Stimulated activated CD8-positive, alpha-beta memory T cell treated with anti-CD3 and anti-CD28 coated beads, Interleukin-4, amount 100 ng/mL, for 1 hour (primary cell): ENCODE measurements at places on chromosomes 4 and X.

- no peak for DNase-seq
Measured at GRCh38 chr4:165737309-165737972, 135.6 kb upstream of the TLL1 start.

- DNase-seq = no peak
Measured at GRCh38 chrX:31333165-31333831, 261.5 kb upstream of the FTHL17 start.

DNA sequence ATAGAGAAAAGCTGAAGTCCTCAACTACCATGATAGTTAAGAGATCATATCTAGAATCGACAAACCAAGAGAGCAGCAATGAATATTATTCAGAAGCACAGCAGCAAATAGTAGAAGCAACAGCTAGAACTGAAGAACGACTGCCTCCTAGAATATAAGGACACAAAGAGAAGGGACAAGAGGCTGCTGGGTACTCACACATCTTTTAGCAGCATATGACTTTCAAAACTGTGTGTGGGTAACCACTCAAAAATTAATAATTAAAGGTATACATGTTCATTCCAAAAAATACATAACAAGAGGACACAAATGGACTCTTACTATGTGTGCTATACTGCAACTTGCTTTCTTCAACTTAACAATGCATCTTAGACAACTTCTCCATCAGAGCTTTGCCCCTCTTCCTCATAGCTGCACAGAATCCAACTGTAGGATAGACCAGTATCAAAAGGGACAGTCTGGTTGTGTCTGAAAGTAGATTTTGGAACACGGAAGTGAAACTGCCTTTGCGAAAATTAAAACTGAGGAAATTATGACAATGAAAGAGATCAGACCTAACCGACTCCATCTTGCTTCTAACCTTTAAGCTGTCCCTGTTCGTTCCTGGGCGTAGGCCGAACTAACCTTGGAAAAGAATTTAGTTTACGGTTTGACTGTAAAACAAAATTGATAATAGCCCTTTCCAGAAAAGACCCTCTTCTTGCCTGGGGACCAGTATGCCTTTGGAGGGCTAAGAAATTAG lies 125.7 kb downstream of the SH3KBP1 start:
- DNase-seq = no peak

DNA sequence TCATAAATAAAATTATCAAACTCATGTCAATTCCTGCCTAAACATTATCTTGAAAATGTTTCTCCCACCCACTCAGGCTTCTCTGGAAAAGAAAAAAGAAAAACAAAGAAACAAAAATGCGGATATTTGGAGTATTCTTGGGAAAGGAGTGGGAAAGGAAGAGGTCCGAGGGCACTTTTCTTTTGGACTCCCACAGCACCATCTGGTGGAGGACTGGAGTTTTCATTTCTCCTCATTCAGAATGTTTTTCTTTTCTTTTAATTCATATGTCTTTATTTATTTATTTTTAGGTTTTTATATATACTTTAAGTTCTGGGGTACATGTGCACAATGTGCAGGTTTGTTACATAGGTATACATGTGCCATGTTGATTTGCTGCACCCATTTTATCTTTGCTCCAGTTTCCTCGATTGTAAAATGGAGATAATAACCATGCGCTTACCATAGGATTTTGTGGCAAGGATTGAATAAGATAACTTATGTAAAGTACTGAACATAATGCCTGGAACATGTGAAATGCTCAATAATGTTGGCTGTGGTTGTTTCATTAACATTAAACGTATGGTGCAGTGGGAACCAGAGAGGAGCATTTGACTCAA lies 8.0 kb upstream of the KCNE5 start:
- DNase-seq = no peak
